ENCODE measurements at places on chromosomes 12 and 14.

- no peak for DNase-seq
Observed at GRCh38 chr12:131755305-131756113, 44.6 kb downstream of the SFSWAP start.

DNA sequence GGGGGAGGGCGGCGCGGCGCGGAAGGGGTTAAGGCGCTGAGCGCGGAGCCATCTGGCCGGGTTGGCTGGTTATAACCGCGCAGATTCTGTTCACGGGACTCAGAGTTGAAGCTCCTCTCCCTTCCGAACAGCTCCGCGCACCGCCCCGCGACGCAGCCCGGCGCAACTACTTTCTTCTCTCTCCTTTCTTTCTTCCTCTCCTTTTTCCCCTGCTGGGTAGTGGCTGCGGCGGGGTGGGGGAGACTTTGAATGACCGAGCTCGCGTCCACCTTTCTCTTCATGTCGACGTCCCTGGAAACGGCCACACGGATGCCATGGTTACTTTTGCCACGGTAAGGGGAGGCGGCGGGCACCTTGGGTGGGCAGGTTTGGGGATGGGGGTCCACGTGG lies at the start of gene NTF3:
Gene NTF3 (plus strand): TSS at position 98 of the 390 bp plus-strand sequence. CDS start 217 bp downstream, at position 315.
- DNase-seq: no peak

- no peak for DNase-seq
Observed at GRCh38 chr12:54352891-54353874, 11.1 kb downstream of the GPR84 start.

DNA sequence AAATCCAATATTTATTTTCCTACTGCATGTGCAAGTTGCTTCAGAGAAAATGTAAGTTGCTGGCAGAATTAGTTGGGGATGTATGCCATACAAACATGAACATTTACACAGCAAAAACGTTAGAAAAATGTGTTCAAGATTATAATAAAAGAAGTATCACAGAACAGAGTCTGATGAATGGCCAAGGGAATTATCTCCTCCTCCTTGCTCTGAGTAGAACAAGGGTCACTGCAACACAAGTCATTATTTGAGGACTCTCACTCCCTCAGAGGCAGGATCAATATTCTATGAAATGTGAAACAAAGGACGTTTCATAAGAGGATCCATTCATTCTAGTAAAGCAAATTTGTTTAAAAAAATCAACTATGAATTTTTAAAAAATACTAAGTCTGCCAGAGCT lies 177.8 kb downstream of the PRKD1 start:
- DNase-seq: no peak

GRCh38 chr14:23910101-23910875 lies 43.3 kb upstream of the DHRS4 start:
- no peak for DNase-seq

- no peak for DNase-seq
Observed at GRCh38 chr12:67148265-67148664, 120.9 kb upstream of the CAND1 start.

- no peak for DNase-seq
Observed at GRCh38 chr12:27924350-27925135, 48.0 kb downstream of the PTHLH start.

GRCh38 chr12:27958675-27959074 lies 13.9 kb downstream of the PTHLH start:
- no peak for DNase-seq

DNA sequence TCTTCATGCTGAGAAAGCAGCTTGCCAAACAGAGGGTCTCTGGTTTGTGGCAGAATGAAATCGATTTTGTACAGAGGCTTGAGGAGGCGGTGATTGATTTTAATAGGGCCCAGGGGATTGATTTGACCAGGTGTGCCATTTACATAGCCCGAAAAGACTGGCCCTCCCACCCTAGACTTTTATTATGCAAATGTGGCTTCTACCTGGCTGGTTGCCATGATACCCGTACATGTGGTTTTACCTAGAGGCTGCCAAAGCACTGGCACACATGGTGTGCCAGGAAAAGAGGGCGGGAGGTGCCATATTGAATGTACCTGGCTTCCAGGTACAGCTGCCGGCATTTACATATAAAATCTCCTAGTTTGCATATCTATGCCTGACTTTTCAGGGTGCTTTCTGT lies 18.0 kb upstream of the GUCY2C start:
- DNase-seq: no peak

DNA sequence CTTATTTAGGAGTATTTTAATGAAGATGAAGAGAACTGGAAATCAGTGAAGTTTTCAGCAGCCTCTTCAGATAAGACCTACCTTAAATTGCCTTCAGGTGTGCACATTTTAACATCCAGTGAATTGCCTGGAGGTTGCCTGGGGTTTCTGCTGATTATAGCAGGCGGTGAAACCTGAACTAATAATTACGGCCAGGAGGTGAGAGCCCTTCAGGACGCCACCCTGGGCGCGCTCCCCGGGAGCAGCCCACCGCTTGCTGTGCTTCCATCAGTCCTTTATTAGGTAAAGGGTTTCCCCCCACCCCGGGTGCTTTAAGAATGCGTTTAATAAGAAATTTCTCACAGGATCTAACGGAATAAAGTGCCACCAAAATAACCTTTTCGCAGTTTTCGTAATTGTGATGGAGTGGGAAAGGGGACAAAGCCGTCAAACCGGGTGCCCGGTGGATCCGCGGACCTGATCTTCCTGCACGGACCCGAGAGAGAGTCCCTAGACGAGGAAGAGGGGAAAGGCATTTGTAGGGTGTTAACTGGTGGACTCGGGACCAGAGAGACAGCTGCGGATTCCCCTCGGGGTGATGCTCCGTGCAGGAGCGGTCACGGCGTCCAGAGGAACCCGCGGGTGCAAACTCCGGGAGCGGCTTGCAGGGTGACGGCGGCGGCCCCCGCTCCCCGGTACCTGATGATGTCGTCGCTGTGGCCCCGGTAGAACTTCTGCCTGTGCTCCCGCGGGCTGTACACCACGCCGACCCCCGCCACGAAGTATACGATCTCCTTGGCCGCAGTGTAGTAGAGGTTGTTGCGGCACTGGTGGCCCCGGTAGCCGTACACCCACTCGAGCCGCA lies 902 bp downstream of the EML5 start:
- DNase-seq: no peak

DNA sequence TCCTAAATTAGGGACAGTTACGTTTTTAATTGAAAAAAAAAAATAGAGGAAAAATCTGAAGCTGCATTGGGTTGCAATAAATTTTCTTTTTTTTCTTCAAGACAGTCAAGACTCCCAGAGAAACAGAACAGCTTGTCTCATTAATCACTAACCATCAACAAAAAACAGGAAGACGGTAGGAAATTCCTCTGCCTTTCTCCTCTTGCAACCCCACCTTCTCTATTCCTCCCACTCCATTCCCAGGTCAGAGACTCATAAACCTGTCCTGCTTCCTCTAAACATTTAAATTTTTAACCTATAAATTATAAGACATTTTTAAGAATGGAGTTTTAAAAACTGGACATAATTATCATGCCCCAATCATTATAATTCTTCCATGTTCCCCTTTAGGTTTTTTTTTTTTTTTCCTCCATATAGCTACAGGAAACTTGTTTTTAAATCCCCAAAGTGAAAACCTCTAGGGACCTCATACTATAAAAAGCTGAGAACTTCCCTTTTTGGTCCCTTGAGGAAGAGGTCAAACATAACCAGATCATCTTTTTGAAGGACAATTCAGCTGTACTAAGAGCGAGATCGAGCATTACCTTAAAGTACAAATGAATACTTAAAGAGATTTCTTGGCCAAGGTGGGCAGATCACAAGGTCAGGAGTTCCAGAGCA lies 36.0 kb downstream of the CPM start:
- no peak for DNase-seq

DNA sequence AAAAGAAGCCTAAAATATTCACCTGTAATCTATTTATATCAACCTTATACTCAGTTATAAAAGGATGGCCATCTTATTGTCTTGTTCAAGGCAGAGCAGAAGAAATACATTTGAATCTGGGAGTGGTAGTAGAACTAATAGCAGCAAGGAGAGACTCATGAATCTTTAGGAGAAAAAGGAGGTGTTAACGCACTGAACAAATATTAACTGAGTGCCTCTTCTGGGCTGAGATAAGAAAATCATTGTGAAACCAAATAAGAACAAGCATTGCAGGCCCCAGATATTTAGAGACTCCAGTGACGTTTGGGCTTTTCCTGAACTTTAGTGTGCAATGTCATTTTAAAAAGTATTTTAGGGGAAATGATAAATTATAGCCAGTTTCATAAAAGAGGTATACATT lies 790.6 kb downstream of the DIO2 start:
- DNase-seq: no peak

GRCh38 chr12:42364692-42365091 lies 38.7 kb downstream of the PPHLN1 start:
- DNase-seq: no peak

GRCh38 chr12:20757-21156 lies 45.8 kb upstream of the IQSEC3 start:
- DNase-seq: peak; percentile 16

DNA sequence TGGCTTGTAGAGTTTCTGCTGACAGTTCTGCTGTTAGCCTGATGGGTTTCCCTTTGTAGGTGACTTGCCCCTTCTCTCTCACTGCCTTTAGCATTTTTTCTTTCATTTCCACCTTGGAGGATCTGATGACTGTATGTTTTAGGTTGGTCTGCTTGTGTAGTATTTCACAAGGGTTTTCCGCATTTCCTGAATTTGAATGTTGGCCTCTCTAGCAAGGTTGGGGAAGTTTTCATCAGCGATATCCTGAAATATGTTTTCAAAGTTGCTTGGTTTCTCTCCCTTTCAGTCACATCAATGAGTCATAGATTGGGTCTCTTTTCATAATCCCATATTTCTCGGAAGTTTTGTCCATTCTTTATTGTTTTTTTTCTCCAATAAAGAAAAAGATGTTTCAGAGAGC lies 11.4 kb downstream of the NOPCHAP1 start:
- DNase-seq: no peak

All from frontal cortex (tissue), 4 donors.